ENCODE measurements at places on chromosomes 5 and 9.

DNA sequence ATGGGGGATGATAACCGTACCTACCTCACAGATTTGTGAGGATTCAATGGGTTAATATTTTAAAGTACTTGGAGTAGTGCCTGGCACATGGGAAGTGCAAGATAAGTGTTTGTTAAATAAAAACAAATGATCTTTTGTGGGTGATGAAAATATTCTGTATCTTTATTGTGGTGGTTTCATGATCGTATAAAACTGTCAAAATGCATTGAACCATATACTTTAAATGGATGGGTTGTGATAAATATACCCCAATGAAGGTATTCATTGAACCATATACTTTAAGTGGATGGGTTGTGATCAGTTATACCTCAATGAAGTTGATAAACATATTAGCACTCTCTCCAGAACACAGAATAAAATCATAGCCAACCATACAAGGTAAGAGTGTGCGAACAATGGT is 234.5 kb downstream of the CRB2 start:
- DNase-seq = no peak

GRCh38 chr5:15852217-15852616 is 327.4 kb downstream of the MARCHF11 start:
- no peak for DNase-seq

DNA sequence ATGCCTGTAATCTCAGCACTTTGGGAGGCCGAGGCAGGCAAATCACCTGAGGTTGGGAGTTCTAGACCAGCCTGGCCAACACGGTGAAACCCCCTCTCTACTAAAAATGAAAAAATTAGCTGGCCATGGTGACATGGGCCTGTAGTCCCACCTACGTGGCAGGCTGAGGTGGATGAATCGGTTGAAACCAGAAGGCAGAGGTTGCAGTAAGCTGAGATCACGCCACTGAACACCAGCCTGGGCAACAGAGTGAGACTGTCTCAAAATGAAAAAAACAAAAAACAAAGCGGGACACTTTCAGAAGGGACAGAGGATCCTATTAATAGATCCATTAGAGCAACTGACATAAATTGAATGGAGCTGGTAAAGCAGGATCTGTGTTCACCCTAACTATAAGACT is 89.6 kb upstream of the SGCD start:
- DNase-seq = no peak

GRCh38 chr9:126698756-126699155 is 85.0 kb downstream of the LMX1B start:
- DNase-seq = no peak

- DNase-seq = no peak
Observed at GRCh38 chr9:91800473-91801030, 149.5 kb downstream of the ROR2 start.

- no peak for DNase-seq
Observed at GRCh38 chr5:178199581-178200434, 4.5 kb upstream of the HNRNPAB start.

DNA sequence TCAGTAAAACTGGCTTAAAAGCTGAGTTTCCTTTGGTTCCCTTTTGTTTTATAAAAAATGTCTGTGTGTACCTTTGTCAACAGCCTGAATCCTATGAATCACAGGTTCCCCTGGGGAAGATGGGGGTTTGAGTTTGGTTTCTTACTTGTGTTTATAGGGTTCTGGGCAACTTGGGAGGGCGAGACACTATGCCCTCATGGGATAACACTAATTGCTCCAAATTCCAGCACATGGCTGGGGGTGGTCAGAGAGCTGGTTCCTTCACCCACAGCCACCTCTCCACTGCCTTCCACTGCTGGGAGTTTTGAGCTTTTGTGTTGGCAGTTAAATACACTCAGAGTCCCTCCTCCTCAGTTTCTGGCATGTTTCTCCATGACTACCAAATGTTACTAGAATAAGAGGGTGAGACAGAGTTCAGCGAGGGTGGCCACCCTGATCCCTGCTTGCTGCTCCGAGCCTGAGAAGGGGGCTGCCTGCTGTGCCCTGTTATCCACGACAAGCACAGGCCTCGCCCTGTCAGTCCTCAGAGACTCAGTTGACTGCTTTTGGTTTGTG is 83.0 kb upstream of the EPB41L4B start:
- DNase-seq = peak; percentile 39

- no peak for DNase-seq
Observed at GRCh38 chr9:69980591-69980990, 63.1 kb upstream of the MAMDC2 start.

DNA sequence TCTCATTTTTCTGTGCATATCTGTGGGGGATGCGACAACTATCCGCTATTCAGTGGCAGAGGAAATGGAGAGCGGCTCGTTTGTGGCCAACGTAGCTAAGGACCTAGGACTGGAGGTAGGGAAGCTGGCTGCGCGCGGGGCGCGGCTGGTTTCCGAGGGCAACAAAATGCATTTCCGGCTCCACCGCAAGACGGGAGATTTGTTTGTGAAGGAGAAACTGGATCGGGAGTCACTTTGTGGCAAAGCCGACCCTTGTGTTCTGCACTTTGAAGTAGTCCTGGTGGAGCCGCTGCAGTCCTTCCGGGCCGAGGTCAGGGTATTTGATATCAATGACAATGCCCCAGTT is 320 bp downstream of the PCDHB1 start:
- no peak for DNase-seq

DNA sequence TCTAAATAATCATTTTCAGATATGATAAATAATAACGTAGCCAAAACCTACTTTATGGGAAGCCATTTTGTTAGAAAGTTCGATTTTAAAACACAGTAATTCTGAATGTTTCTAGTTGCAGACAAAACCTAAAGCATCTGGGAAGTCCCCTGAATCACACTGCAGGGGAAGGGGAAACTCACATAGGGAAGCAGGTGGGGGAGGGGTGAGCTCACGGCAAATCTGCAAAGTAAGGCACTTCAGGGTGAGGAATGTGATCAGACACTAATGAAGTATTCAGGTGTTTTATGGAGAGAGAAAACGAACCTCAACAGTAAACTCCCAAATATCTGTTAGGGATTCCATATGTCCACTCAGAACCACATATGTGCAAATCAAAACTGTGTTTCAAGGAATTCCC is 70.7 kb downstream of the EPB41L4A start:
- DNase-seq = no peak

GRCh38 chr5:100706776-100707175 is 171.6 kb downstream of the FAM174A start:
- no peak for DNase-seq

DNA sequence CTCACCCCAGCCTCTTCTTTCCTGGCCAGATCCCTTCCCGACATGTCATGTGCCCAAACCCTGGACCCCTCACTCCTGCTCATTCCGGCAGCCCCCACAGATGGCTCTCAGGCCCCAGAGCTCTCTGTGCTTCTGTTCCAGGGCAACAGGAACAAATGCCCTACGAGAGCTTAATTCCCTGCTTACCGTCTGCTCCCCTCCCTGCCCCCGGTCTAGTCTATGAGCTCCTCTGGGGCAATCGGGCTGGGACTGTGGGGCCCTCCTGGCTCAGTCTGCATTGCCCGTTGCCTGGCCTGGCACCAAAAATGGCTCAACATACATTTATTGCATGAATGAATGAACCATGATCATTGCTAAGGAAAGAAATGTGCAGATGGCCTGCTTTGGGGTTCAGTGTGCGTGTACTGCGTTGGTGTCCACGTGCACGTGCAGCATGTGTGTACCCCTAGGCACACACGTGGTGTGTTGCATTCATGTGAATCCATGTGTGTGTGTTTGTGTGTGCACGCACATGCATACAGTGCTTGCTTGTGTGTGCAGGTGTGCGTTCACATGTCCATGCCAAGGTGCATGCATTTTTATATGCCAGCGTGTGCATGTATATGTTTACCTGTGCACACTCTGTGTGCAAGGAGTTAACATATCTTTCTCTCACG is 201.2 kb upstream of the IER5L start:
- DNase-seq = no peak

GRCh38 chr5:81639556-81639955 is 111.3 kb downstream of the SSBP2 start:
- no peak for DNase-seq

- no peak for DNase-seq
Observed at GRCh38 chr9:130959809-130960334, 20.8 kb upstream of the FIBCD1 start.

DNA sequence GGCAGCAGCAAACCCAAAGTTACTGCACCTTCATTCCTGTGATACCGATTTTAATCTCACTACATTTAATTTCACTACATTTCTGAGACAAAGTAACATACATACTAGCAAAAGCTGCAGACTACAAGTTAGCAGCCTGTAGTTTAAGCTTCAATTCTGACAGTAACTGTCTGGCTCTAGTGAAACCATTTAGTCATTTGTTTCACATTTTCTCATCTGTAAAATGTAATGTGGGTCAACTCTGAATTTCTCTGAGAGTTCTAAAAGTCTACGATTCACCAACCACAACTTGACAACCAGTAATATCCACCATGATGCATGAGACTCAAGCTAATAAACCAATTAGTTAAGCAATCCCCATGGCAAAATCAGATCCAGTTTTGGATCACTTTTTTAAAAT is 408.9 kb downstream of the PDE4D start:
- no peak for DNase-seq

GRCh38 chr9:131720330-131720729 is 19.5 kb downstream of the RAPGEF1 start:
- no peak for DNase-seq

- DNase-seq = peak; percentile 44
Observed at GRCh38 chr5:400282-401145, 42.5 kb upstream of the EXOC3 start.

- DNase-seq = no peak
Observed at GRCh38 chr9:5425006-5425628, 12.6 kb downstream of the PLGRKT start.

- no peak for DNase-seq
Observed at GRCh38 chr5:17817990-17818389, 183.7 kb downstream of the TAF11L14 start.

GRCh38 chr9:36609306-36609705 is 36.6 kb downstream of the MELK start:
- DNase-seq = no peak

DNA sequence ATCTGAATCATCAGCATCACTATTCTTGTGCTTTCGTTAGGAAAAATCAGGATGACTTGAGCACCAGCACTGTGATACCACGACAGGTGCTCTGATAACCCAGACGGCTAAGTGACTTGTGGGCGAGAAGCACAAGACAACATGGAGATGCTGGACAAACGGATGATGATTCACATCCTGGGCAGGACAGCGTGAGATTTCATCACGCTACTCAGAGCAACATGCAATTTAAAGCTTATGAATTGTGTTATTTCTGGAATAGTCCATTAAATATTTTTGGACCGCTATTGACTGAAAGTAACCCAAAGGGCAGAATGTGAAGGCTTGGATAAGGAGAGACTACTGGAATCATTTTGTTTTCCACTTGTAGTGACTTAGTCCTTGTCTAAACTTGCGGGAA is 114.8 kb upstream of the DAPK1 start:
- no peak for DNase-seq

- DNase-seq = no peak
Observed at GRCh38 chr5:148455185-148455584, 71.4 kb downstream of the FBXO38 start.

DNA sequence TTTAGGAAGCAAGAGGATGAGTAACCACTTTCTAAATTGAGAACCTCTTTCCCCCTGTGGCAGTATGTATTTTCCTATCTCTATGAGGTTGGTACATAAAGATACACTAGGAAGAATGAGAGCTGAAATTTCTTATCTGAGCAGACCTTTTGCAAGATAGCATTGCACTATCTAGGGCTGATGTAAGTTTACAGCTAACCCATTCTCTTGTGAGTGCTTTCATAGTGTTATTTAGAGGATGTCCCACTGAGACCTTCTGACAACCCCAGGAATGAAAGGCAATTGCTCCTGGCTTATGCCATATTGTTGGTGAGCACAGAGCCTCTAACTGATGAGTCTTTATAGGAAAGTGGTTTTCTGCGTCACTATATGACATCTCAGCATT is 1209.3 kb upstream of the CDH6 start:
- no peak for DNase-seq

- no peak for DNase-seq
Observed at GRCh38 chr9:94929369-94929756, 202.9 kb downstream of the AOPEP start.

DNA sequence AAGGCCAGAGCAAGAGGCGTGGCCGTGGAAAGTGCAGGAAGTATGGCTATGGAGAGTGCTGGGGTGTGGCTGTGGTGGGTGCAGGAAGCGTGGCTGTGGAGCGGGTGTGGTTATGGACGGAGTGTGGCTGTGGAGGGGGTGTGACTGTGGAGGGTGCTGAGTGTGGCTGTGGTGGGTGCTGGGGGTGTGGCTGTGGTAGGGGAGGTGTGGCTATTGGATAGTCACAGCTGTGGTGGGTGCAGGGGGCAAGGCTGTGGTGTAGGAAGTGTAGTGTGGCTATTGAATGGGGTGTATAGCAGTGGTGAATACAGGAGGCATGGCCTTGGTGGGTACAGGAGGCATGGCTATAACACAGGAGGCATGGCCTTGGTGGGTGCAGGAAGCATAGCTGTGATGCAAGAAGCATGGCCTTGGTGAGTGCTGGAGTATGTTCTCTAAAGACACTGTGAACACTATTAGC is 40.8 kb upstream of the SPATA31C2 start:
- DNase-seq = no peak

GRCh38 chr5:55868846-55869245 is 17.7 kb downstream of the IL31RA start:
- DNase-seq = peak; percentile 81

- DNase-seq = peak; percentile 53
Observed at GRCh38 chr5:177496727-177497291, 595 bp downstream of the PDLIM7 start.

DNA sequence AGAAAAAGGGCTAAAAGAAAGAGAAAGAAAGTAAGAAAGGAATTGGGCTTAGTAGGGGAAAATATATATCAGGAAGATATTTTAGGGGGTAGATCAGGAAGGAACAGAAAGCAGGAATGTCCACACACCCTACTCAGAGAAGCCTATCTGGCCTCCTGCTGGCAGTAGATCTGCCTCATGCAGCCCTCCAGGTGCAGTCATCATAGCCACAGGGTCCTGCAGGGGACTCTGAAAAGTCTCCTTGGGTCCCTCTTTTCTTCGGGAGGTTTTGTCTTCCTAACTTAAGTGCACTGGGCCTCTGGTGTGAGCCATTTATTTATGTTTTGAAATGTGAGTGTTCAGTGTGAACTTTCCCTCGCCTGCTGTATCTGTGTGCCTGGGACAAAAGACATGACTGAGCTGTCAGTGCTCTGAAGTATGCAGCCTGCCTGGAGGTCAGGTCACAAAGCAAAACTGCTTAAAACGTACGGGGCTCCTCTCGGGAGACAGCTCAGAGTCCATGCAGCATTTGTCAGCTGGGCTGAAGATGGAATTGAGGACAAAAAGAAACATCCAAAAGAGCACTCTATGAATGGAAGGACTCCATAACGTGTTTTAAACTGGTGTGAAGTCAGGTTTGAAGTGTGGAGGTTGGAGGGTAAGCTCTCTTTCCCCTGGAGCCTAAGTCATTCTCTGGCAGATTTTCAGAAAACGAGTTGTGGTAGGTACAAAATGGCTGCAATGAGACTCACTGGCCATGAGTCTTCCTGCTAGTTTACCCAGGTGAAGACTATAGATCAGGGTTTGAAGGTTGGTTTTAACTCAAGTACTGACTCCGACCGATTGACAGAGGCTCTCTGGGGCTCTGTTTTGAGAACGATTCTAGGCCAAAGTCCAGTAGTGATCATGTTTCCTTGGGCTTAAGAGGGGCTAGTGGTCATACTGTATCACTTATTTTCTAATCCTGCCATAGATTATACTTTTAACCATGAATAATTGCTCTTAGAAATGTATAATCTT is 151.8 kb upstream of the GDNF start:
- no peak for DNase-seq

GRCh38 chr9:103902263-103902662 is 191.8 kb upstream of the SMC2 start:
- DNase-seq = no peak

GRCh38 chr9:120982836-120983235 is 56.2 kb upstream of the TRAF1 start:
- no peak for DNase-seq

Measured in T1000 (cell line).